ENCODE measurements at places on chromosomes 6 and 20. TPM values are rescaled to one million over a fixed set of nuclear protein-coding genes. Genes with fewer than 3 reads are reported as not detected.

GRCh38 chr6:169959136-169960002 lies 207.9 kb downstream of the ERMARD start:
- no peak for DNase-seq

- DNase-seq = no peak
Observed at GRCh38 chr6:50655848-50656453, 57.4 kb upstream of the TFAP2D start.

GRCh38 chr6:135013211-135013610 lies 41.4 kb downstream of the HBS1L start:
- DNase-seq = no peak

- DNase-seq = no peak
Observed at GRCh38 chr6:49551866-49552129, 1.3 kb downstream of the C6orf141 start.

DNA sequence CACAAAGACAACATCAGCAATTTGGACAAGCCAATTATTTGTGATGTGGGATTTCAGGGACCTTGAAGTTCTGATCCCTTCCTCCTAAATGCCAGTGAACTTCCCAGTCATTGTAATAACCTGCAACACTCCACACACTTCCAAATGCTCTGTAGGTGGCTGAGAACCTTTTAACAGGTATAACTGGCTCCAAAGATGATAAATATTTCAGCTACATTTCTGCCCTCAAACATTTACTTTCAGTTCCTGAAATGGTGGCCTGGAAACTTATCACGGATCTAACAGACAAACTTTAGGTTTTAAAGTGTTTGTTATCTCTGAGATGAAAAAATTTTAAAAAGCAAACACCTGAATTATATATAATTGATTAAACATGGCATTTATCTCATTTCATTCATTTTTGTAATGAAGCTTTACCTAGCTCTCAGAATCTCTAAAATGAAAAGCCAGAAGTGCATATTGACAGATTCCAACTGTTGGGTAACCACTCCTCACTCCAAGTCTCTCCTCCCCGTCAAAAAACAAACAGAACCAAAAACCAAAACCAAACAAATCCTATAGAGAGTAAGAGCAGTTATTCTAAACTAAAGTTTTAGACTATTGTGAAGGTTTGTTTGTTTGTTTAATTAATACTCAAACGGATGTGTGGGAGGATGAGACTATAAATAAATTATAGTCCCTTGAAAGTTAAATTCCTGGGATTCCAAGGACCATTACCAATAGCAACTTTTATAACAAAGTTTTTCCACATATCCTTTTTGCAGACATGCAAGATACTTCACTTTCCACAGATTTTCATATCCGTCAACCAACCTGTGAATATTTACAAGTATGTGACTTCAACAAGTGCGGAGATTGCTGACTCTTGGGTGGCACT lies 12.4 kb upstream of the KIAA0408 start:
- no peak for DNase-seq

DNA sequence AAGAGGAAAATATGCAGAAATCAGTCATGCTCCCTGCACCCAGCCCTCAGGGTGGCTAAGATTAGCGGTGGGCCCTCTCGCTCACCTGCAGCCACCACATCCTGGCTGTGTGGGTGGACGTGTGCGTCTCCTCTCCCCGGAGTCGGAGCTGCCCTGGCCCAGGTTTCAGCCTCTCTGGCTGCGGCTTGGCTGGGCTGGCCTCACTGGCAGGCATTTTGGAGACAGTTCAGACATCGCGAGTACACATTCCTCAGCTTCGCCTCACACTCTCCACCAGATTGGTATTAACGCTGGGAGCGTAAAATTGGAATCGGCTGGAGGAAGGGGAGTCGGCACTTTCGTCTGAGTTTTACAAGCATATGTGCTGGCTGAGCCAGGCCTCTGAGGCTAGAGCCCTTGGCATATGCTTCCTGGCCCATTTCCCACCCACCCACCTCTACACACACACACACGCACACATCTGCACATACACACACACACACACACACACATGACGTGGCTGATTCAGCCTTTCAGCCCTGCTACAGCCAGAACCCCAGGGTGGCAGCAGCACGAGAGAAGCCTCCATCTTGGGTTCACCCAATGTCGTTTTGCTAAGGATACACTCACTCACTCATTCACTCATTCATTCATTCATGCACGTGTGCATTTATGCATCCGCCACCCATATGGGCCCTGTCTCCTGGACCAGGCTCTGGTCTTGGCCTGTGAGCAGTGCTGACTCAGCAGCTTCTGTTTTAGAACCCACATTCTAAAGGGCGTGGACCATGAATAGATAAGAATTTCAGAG lies 42.9 kb downstream of the BCAS4 start:
- peak; percentile 34 for DNase-seq

- no peak for DNase-seq
Observed at GRCh38 chr6:4906293-4907276, 97.3 kb downstream of the RPP40 start.

- no peak for DNase-seq
Observed at GRCh38 chr6:43229803-43230620, 731 bp upstream of the DNPH1 start.

- no peak for DNase-seq
Observed at GRCh38 chr20:3927486-3928291, 38.5 kb downstream of the PANK2 start.

DNA sequence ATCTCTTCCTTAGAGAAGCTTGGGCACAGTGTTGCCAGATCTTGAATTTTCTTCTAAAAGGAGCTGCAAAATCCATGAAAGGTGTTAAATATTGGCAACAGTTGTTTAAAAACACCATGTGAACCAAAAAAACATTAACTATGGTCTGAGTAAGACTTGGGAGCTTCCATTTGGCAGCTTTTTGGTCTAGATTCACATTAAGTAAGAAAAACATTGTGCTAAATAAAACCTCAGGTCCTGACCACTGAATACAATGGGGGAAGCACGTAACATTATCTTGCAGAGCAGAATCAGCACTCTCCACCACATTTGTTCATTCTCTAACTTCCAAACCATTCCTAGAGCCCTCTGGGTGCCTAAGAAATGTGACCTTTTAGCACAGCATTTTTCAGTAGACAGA lies 437.6 kb upstream of the PLCB4 start:
- DNase-seq = no peak

DNA sequence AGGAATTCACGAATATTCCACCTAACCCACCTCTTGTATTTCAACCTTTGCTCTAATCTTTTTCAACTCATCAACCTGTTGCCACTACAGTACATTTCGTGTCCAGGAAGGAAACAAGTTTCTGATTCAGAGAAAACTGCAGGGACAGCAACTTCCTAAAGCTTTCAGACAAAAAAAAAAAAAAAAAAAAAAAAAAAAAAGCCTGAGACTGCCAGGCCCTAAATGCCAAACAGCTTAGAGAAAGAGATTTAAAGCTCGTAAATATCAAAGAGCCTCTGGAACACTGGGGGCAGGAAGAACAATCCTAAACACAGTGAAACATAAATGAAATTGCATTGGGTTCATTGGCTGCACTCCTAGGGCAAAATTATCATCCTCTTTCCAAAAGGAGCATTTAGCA lies 411.2 kb upstream of the SPTLC3 start:
- no peak for DNase-seq

GRCh38 chr20:10332656-10333415 lies 101.2 kb downstream of the MKKS start:
- DNase-seq = no peak

GRCh38 chr6:42889815-42890214 lies 10.4 kb downstream of the RPL7L1 start:
- DNase-seq = no peak

- no peak for DNase-seq
Observed at GRCh38 chr6:51818520-51819022, 268.8 kb downstream of the PKHD1 start.

GRCh38 chr20:34220561-34220960 lies 20.7 kb upstream of the ASIP start:
- DNase-seq = no peak

GRCh38 chr6:52726741-52727535 lies 36.3 kb downstream of the GSTA2 start:
- no peak for DNase-seq

DNA sequence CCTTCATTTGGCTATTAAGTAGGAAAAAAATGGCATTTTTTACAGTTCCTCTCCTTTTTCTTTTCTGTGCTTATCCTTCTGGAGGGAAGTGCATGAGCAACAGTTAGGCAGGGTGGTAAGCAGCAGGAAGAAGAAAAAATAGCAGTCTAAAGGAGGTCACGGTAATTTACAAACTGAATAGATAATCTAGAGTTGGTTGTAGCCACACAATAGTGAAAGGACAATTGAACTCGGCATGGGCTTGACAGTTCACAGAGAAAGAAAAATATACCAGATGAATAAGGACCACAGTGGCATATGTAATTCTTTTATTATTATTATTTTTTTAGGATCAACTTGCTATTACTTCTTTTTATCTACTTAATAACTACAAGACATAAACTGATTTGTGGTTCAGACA lies 358.6 kb downstream of the BTBD9 start:
- DNase-seq = no peak

GRCh38 chr6:128532827-128533226 lies 12.4 kb upstream of the PTPRK start:
- DNase-seq = no peak

- no peak for DNase-seq
Observed at GRCh38 chr6:111837641-111838500, 35.4 kb downstream of the FYN start.

DNA sequence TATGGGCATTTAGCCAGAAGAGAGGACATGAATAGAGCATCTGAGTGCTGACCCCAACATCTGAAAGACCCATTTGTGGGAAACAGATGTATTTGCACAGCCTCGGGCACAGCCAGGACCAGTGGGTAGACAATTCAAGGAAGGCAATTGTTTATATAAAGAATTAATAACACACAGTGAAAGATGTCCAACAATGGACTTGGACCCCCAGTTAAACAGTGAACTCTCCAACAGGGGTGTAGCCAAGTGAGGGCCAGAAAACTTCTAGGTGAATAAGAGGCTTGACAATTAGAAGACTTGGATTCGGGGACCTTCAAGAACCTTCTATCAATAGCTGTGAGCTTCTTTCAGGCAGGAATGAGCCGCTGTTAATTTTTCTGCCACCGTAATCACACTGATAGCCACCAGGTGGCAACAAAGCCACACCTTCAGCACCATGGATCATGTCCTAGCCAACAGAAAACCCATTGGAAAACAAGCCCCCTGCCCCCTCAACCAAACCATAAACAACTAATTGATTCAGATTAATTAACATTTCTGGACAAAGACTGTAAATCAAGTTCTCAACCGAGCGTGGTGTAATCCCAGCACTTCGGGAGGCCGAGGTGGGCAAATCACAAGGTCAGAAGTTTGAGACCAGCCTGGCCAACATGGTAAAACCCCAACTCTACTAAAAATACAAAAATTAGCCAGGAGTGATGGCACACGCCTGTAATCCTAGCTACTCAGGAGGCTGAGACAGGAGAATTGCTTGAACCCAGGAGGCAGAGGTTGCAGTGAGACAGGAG lies 8.8 kb upstream of the SRSF6 start:
- DNase-seq = no peak

GRCh38 chr6:135603249-135603648 lies 105.7 kb upstream of the AHI1 start:
- no peak for DNase-seq

HDGFL1 gene
- not detected for total RNA-seq

RIPOR3 gene
- 6.5 TPM for total RNA-seq

ARMC2 gene
- total RNA-seq = 14.0 TPM

PRDM13 gene
- not detected for total RNA-seq

SEMG1 gene
- not detected for total RNA-seq

HTR1B gene
- not detected for total RNA-seq

SLC24A3 gene
- total RNA-seq = 1.3 TPM

CARMIL1 gene
- total RNA-seq = 8.4 TPM

ZNF337 gene
- 6.3 TPM for total RNA-seq

FNDC11 gene
- 0.14 TPM for total RNA-seq

KCNQ5 gene
- 0.11 TPM for total RNA-seq

RCAN2 gene
- total RNA-seq = 312 TPM

TNF gene
- total RNA-seq = 0.47 TPM

MYMX gene
- 0.36 TPM for total RNA-seq

RHAG gene
- total RNA-seq = 0.44 TPM

TREM1 gene
- 0.52 TPM for total RNA-seq

TP53RK gene
- 6.0 TPM for total RNA-seq
